PC-3 (cell line): ENCODE measurements at places on chromosomes 12 and 14. TPM values are rescaled to one million over a fixed set of nuclear protein-coding genes. Genes with fewer than 3 reads are reported as not detected.

Gene NEMP1
- 16.4 and 18.3 TPM in 2 replicates for total RNA-seq

DNA sequence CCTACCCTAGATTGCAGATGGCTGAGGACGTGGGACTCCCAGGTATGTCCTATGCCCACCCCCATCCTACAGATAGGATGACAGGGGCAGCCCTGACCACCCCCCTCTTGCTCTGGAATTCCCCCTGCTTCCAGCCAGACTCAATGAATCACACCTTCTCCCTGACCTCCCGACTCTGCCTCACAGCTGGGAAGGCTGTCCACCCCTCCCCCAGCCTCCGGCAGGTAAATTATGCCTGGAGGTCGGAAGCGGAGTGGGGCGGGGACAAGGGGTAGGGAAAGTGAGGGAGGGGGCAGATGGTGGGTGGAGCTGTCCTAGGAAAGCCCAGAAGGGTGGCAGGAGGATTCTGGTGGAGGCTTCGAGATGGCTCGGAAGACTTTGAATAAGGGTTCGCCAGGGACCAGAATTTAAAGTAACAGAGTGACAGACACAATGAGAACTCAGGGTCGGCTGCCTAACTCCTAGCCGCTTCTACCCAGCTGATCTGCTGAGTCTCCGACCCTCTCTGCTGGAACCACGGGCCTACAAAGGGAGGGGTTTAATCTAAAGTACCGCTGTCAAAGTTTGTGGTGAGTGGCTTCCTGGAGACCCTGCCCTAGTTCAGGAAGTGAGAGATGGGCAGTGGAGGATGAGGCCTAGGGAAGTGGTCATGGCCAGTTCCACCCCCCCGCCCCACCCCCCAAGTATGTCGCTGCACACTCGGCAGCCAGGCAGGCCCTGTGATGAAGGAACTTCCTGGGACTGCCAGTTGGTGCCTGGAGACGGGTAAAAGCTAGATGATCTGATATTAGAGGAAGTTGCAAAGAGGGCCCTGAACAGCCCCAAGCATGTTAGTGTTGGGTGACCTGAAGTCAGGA lies 4.2 kb downstream of the PLEKHG3 start:
- DNase-seq: peak; percentile 80

Gene LRRC43
- total RNA-seq: 0.66 TPM in 1 of 2 replicates, not detected in the other

- DNase-seq: no peak
Measured at GRCh38 chr12:67070307-67070600, 198.9 kb upstream of the CAND1 start.

- peak; percentile 50 for DNase-seq
Measured at GRCh38 chr12:54306925-54307741, 6.3 kb upstream of the NFE2 start.

- no peak for DNase-seq
Measured at GRCh38 chr12:120361506-120362208, 7.3 kb downstream of the MSI1 start.

DNA sequence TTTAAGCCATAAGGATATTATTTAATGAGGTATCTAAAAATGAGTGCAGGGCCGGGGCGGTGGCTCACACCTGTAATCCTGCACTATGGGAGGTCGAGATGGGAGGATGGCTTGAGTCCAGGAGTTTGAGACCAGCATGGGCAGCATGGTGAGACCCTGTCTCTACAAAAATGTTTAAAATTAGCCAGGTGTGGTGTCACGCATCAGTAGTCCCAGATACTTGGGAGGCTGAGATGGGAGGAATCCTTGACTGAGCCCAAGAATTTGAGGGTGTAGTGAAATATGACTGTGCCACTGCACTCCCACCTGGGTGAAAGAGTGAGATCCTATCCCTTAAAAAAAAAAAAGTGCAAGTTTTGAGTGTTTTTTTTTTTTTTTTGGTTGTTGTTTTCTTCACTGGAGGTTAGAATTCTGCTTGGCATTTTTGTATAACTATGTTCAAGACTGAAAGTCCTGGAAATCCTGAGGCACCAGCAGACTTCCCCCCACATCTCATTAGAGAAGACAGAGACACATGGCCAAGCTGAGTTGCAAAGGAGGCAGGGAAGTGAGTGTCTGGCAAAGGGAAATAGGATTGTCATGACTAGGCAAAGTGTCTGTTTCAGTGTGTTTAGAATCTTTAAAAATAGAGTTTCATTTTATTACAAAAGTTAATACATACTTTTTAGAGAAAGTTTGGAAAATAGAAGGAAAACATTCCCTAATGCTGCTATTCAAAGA lies 53.5 kb upstream of the DUSP6 start:
- no peak for DNase-seq

Gene JDP2
- 5.8 and 8.2 TPM in 2 replicates for total RNA-seq

Gene ITGB7
- total RNA-seq: 1.9 and 3.4 TPM in 2 replicates

DNA sequence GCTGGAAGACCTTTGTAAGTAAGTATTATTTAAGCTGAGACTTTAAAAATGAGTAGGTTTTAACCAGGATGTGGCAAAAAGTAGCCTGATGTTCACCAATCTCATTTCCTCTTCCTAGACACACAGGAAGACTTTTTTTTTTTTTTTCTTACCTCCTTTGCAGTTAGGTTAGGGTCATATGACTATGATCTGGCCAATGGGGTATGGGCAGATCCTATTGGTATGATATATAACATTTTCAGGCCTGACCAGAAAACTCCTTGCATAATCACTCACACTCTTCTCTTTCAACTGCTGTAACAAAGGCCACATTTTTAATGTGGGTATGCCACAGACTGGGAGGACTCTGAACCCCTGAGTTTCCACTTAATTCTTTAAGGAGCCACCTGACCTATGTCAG lies 2.7 kb upstream of the RPS6KA5 start:
- peak; percentile 18 for DNase-seq

GRCh38 chr12:39892146-39892545 lies 213.7 kb downstream of the SLC2A13 start:
- no peak for DNase-seq

Gene GABARAPL1
- total RNA-seq: 14.9 and 24.5 TPM in 2 replicates

GRCh38 chr12:44835641-44836379 lies 40.3 kb downstream of the NELL2 start:
- DNase-seq: no peak

Gene C14orf132
- 0.06 TPM in 1 of 2 replicates, not detected in the other for total RNA-seq

- DNase-seq: peak; percentile 90
Measured at GRCh38 chr12:125140279-125141209, 75.3 kb downstream of the AACS start.
